Progenitor cell of endocrine pancreas (in vitro differentiated cells): ENCODE measurements at places on chromosomes 3 and 15.

GRCh38 chr15:42267286-42267685, 5.7 kb upstream of the GANC start:
- H3K27me3 ChIP-seq = no peaks in the 10 kb centered on the region
- no peak for DNase-seq
- no peak overlapping the region for H3K27ac ChIP-seq
- peaks cover 16% of the 10 kb centered on the region for H3K4me1 ChIP-seq

DNA sequence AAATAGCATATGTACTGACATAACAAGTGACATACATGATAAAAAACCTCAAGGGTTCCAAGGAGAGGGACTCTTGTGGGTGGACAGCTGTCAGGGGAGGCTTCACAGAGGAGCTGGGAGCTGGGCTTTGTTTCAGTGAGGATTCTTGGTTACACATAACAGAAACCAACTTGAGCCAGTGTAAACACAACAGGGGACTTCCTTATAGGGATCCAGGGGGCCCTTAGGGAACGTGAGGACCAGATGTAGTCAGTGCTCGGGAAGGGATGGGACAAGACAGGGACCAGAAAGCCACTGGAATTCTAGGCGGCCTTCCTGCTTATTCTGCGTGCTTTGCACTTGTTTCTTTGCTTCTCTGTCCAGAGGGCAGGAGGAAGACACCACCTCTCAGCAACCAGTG, 34.9 kb downstream of the SNAPC5 start:
- H3K4me1 ChIP-seq = peaks cover 7% of the 10 kb centered on the region
- no peak for DNase-seq
- peak overlapping the region; percentile 45 for H3K27ac ChIP-seq
- peaks cover 25% of the 10 kb centered on the region for H3K36me3 ChIP-seq
- no peak overlapping the region for H3K4me3 ChIP-seq

DNA sequence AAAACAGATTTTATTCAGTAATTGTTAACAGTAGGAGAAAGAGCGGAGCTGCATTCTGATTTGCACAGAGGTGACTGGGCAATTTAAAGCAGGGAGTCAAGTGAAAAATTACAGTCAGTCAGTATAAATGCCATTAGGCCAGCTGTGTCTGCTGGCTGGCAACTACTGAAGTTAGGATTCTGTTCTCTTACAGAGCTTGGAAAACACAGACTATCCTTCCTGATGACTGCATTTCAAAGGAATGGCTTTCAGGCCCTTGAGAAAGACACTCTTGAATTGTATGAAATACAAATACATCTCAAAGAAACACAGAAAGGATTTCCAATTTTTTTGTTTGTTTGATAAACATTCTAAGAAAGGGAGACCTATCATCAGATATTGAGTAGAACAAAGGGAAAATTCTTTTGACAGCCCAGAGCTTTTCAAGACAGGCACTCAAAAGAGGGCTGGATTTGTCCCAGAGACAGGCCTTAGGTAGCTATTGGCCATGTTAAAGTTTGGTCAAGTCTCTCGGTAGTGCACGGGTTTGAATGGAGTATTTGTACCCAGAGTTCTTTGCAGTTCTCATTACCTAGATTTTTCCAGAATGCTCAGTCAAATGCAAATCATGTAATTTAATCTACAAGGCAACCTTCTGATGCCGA, 551.2 kb upstream of the CCDC54 start:
- no peak for DNase-seq
- peaks cover 33% of the 10 kb centered on the region for H3K4me1 ChIP-seq
- no peaks in the 10 kb centered on the region for H3K27me3 ChIP-seq
- H3K36me3 ChIP-seq = peaks cover 1% of the 10 kb centered on the region
- H3K4me3 ChIP-seq = no peak overlapping the region

DNA sequence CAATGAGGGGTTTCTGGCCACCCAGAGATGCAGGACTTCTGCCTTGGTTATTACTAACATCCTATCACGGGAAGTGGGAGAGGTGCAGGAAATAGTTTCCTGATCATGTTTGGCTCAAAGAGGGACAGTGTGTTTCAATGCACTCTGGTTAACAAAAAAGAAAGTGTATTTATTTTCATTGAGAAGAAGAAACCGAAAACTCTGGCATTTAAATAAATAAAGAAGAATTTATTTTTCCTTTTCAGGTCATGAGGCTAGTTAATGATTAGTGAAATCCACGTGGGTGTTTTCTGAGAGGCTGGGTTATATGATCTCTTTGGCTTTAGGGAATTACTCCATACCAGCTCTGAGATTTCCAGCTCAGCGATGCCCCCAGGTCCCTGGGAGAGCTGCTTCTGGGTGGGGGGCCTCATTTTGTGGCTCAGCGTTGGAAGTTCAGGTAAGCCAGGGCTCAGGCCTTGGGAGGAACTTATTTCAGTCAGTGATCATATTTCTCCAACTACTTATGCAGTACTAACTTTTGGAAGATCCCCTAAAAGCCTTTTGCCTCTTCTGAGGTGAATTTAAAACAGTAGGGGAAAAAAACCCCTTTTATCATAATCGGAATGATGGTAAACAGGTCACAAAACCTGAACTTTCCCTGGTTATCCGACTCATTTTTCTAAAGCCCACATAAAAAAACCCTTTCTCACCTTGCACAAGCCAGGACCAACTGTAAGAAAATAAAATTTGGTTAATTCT, at the start of gene PLA1A:
Gene PLA1A, plus strand, starts transcription at position 338 of the 741 bp plus-strand sequence. Its CDS starts 29 bp downstream, at position 367.
- no peak within 1 kb of the TSS for H3K4me3 ChIP-seq
- no peak within 1 kb of the TSS for H3K27ac ChIP-seq
- peaks cover 14% of the 10 kb centered on the region for H3K4me1 ChIP-seq
- H3K36me3 ChIP-seq = no peaks in the 10 kb centered on the region
- H3K27me3 ChIP-seq = peaks cover 11% of the 10 kb centered on the region

DNA sequence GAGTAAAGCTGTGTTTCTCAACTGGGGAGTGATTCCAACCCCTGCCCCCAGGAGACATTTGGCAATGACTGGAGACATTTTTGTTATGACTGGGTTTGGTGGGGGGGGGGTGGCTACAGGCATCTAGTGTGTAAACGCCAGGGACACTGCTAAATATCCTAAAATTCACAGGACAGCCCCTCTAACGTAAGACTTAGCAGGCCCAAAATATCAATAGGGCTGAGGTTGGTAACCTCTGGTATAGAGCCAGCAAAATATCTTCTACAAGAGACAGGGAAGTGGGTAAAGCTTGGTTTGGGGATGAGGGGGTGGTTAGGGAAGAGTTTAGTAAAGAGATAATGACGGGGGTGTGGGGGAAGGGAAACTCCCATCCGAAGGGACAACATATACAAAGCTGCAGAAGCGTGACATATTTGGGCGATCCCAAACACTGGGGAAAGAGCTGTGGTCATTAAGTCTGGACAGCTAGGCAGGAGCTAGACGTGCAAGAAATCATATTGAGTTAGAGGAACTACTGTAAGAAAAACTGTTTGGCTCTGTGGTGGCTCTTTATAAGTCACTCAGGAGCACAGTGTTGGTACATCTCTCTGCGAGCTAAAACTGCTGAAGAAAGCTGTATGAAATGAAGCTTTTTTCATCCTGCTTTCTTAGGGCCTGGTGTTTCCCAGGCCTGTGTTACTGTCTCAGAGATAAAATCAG, 697 bp upstream of the TRIM69 start:
- H3K27ac ChIP-seq = no peak overlapping the region
- no peak for DNase-seq
- peaks cover 6% of the 10 kb centered on the region for H3K4me1 ChIP-seq
- H3K27me3 ChIP-seq = peaks cover 4% of the 10 kb centered on the region
- H3K4me3 ChIP-seq = no peak overlapping the region

- no peaks in the 10 kb centered on the region for H3K36me3 ChIP-seq
- H3K27me3 ChIP-seq = no peaks in the 10 kb centered on the region
- H3K4me3 ChIP-seq = no peak overlapping the region
- H3K27ac ChIP-seq = no peak overlapping the region
- DNase-seq = no peak
- peaks cover 4% of the 10 kb centered on the region for H3K4me1 ChIP-seq
These were observed 161.6 kb downstream of the SQOR start for GRCh38 chr15:45796433-45796832.

DNA sequence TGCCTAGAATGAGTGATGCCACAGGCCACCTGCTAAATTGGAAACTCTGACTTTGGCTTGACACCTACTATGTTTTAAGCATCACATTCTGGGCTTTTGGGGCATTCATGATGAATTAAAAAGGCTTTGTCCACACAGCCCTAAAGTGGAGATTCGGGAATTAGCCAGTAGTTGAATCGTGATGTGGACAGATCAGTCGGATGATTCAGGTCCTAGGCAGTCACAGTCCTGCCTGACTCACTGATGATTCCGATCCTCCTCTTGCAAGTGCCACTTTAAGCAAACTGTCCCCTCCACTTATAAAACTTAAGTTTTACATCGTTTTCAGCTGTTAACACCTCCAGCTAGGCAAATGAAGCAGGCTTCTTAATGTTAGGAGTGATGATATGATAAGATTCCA, 75.3 kb downstream of the SYNPR start:
- no peak for DNase-seq
- peaks cover 4% of the 10 kb centered on the region for H3K4me1 ChIP-seq
- no peaks in the 10 kb centered on the region for H3K36me3 ChIP-seq
- H3K27ac ChIP-seq = no peak overlapping the region
- H3K27me3 ChIP-seq = peaks cover 8% of the 10 kb centered on the region

GRCh38 chr3:107600780-107601179, 78.0 kb downstream of the BBX start:
- H3K4me3 ChIP-seq = no peak overlapping the region
- H3K27ac ChIP-seq = no peak overlapping the region
- no peak for DNase-seq
- H3K27me3 ChIP-seq = no peaks in the 10 kb centered on the region
- H3K4me1 ChIP-seq = peaks cover 26% of the 10 kb centered on the region
- peaks cover 7% of the 10 kb centered on the region for H3K36me3 ChIP-seq
